Testis (tissue), 5 donors: ENCODE measurements at places on chromosomes 2 and 18. TPM values are rescaled to one million over a fixed set of nuclear protein-coding genes. Genes with fewer than 3 reads are reported as not detected.

The AQP12A gene
- total RNA-seq, result not detected

The SNORC gene
- total RNA-seq, result 14.5 TPM

The LDLRAD4 gene
- 25.9 TPM for total RNA-seq

The CPLX4 gene
- total RNA-seq, result 0.31 TPM

GRCh38 chr2:136232456-136233172 is 114.7 kb upstream of the CXCR4 start:
- H3K27ac ChIP-seq, result no peak overlapping the region
- H3K4me1 ChIP-seq, result peaks cover 6% of the 10 kb centered on the region
- H3K27me3 ChIP-seq, result no peaks in the 10 kb centered on the region
- H3K36me3 ChIP-seq, result no peaks in the 10 kb centered on the region

GRCh38 chr2:15809404-15809803 is 130.9 kb upstream of the MYCN start:
- DNase-seq, result no peak
- H3K36me3 ChIP-seq, result no peaks in the 10 kb centered on the region
- H3K4me1 ChIP-seq, result peaks cover 6% of the 10 kb centered on the region
- no peaks in the 10 kb centered on the region for H3K27me3 ChIP-seq
- no peak overlapping the region for H3K4me3 ChIP-seq

- no peaks in the 10 kb centered on the region for H3K36me3 ChIP-seq
- no peak for DNase-seq
- no peak overlapping the region for H3K4me3 ChIP-seq
- H3K27me3 ChIP-seq, result no peaks in the 10 kb centered on the region
- H3K4me1 ChIP-seq, result no peaks in the 10 kb centered on the region
Measured at GRCh38 chr2:150192701-150193100, 294.8 kb downstream of the RND3 start.

GRCh38 chr18:78995740-78996395 is 16.2 kb downstream of the SALL3 start:
- H3K27me3 ChIP-seq, result no peaks in the 10 kb centered on the region
- no peaks in the 10 kb centered on the region for H3K4me1 ChIP-seq
- H3K4me3 ChIP-seq, result no peak overlapping the region

- no peaks in the 10 kb centered on the region for H3K36me3 ChIP-seq
- peak overlapping the region; percentile 21 for H3K27ac ChIP-seq
- no peaks in the 10 kb centered on the region for H3K27me3 ChIP-seq
- peaks cover 16% of the 10 kb centered on the region for H3K4me1 ChIP-seq
- DNase-seq, result peak; percentile 50
Measured at GRCh38 chr18:9016633-9017166, 85.8 kb upstream of the NDUFV2 start.

- no peak for DNase-seq
- no peaks in the 10 kb centered on the region for H3K36me3 ChIP-seq
- no peaks in the 10 kb centered on the region for H3K27me3 ChIP-seq
- no peaks in the 10 kb centered on the region for H3K4me1 ChIP-seq
- no peak overlapping the region for H3K27ac ChIP-seq
- H3K4me3 ChIP-seq, result no peak overlapping the region
Measured at GRCh38 chr2:147862859-147863516, 18.2 kb downstream of the ACVR2A start.

DNA sequence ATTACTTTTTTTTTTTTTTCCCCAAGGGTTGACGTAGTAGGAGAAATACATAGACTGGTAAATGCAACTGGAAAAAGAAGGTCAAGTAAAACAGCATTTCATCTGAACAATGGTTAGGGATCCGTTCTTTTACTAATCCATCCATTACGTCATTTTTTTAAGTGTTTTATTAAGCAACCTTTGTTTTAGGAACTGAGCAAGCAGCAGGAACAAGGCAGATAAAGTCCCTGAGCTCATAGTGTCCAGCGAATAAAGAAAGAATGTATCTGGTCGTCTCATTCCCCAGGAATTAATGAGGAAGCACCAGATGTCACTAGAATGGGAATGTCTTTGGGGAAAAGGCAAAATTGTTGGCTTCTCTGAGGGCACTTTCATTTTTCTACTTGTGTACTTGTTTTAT is 842.4 kb downstream of the TDRD15 start:
- no peaks in the 10 kb centered on the region for H3K4me1 ChIP-seq
- H3K27me3 ChIP-seq, result no peaks in the 10 kb centered on the region
- H3K36me3 ChIP-seq, result no peaks in the 10 kb centered on the region
- DNase-seq, result no peak
- H3K4me3 ChIP-seq, result no peak overlapping the region
- no peak overlapping the region for H3K27ac ChIP-seq

DNA sequence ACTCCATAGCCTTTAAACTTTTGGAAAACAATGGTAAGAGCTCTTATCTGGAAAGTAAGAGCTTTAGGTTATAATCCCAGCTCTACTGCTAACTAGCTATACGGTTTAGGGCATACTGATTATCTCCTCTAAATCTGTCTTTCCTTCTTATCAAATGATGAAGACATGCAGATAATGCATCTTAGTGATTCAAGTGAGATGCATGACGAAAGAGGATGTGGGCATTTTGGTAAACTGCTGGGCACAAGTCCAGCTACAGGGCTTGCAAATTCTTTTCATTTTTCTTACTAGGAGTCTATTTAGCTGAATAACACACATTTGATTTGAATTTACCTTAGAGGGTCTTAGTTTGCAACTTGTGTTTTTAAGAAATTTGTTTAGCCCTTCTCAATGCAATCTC is 1604.8 kb upstream of the ZEB2 start:
- no peak overlapping the region for H3K27ac ChIP-seq
- H3K4me1 ChIP-seq, result no peaks in the 10 kb centered on the region
- no peak for DNase-seq

GRCh38 chr18:424668-425067 is 75.8 kb downstream of the COLEC12 start:
- no peaks in the 10 kb centered on the region for H3K27me3 ChIP-seq
- DNase-seq, result no peak
- H3K4me1 ChIP-seq, result no peaks in the 10 kb centered on the region

- no peak overlapping the region for H3K27ac ChIP-seq
- H3K4me1 ChIP-seq, result no peaks in the 10 kb centered on the region
- H3K4me3 ChIP-seq, result no peak overlapping the region
- no peak for DNase-seq
Measured at GRCh38 chr2:68623820-68624219, 19.6 kb upstream of the PROKR1 start.

DNA sequence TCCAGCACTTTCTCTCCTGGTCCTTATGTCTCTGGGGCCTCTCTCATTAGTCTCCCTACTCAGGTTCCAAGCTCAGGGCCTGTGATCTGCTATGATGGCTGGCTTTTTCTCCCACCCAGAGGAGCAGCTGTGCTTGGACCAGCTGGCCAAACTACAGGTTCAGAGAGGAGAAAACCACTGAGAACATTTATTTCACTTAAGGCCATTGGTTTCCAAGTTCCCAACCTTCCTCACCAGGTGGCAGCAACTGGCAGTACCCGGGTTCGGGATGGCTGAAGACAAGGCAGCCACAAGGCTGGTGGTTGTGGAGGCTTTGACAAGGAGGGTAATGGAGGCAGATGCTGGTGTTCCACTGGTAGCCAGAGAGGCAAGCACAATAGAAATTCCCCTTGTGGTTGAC is 29.9 kb upstream of the SELENOI start:
- no peaks in the 10 kb centered on the region for H3K36me3 ChIP-seq
- DNase-seq, result peak; percentile 55
- H3K27me3 ChIP-seq, result no peaks in the 10 kb centered on the region
- H3K4me1 ChIP-seq, result no peaks in the 10 kb centered on the region

- no peaks in the 10 kb centered on the region for H3K36me3 ChIP-seq
- H3K27ac ChIP-seq, result no peak overlapping the region
- peaks cover 4% of the 10 kb centered on the region for H3K4me1 ChIP-seq
- no peak for DNase-seq
Measured at GRCh38 chr2:20678086-20678395, 11.1 kb downstream of the GDF7 start.

DNA sequence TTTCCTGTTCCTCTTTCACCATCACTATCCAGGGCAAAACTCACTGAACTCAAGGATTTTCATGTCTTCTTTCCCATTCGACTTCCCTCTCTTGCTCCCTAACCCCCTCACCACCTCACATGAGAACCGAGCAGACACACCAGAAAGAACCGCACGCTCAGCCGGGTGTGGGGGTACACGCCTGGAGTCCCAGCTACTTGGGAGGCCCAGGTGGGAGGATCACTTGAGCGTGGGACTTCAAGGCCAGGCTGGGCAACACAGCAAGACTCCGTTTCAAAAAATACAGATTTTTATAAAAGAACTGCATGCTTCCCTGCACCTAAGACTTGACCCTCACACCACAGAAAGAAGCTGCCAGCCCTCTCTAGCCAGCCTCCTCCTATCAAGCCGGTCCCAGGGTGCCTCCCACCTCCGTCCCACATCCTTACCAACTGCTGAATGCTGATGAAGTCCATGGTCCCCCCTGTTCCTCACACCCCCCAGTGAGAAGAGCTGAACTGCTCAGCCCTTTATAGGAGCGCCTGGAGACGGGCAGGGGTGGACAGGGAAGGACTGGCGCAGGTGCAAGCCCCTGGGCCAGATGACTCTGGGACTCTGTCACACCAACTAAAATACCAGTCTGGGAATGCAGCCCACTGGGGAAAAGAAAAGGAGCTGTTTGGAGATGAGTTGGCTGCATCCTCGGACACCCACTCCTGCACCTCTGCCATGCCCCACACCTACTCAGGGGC is at the start of gene ANKRD23:
ANKRD23 (minus strand) TSS at position 484 of the 731 bp plus-strand sequence; CDS start at position 455, 29 bp downstream.
- no peak for DNase-seq
- H3K4me1 ChIP-seq, result peaks cover 6% of the 10 kb centered on the region
- no peak within 1 kb of the TSS for H3K4me3 ChIP-seq
- H3K36me3 ChIP-seq, result no peaks in the 10 kb centered on the region
- H3K27ac ChIP-seq, result no peak within 1 kb of the TSS
